IMR-90 (cell line): ENCODE measurements at places on chromosomes 2 and 18. TPM values are rescaled to one million over a fixed set of nuclear protein-coding genes. Genes with fewer than 3 reads are reported as not detected.

Gene PCARE
- total RNA-seq = not detected in 2 replicates

Gene BCL2L11
- total RNA-seq = 1.1 and 1.4 TPM in 2 replicates

Gene KCTD18
- total RNA-seq = 10.4 and 12.8 TPM in 2 replicates

Gene WNT10A
- total RNA-seq = not detected in 2 replicates

Gene HNRNPLL
- 49.2 and 53.1 TPM in 2 replicates for total RNA-seq

Gene LIMS4
- total RNA-seq = 2.5 and 3.6 TPM in 2 replicates

Gene KLF7
- total RNA-seq = 25.3 and 28.5 TPM in 2 replicates

Gene ZNF804A
- total RNA-seq = 2.2 and 3.3 TPM in 2 replicates

Gene TUBA4A
- 21.9 and 26.1 TPM in 2 replicates for total RNA-seq

Gene HMSD
- 0.28 and 0.36 TPM in 2 replicates for total RNA-seq

Gene TMEM247
- total RNA-seq = not detected in 2 replicates

Gene DNER
- total RNA-seq = under 0.01 TPM in 2 replicates

Gene TPO
- not detected in 2 replicates for total RNA-seq

Gene PER2
- total RNA-seq = 2.8 and 3.2 TPM in 2 replicates

Gene ALPI
- total RNA-seq = not detected in 2 replicates

Gene PLEKHH2
- total RNA-seq = 1.7 and 2.0 TPM in 2 replicates

Gene CPS1
- total RNA-seq = 18.6 and 20.1 TPM in 2 replicates

Gene VAMP5
- total RNA-seq = 13.8 and 27.8 TPM in 2 replicates

Gene ICOS
- not detected in 2 replicates for total RNA-seq

Gene FMNL2
- total RNA-seq = 10.9 and 15.6 TPM in 2 replicates

Gene NAT8
- not detected in 2 replicates for total RNA-seq

Gene LDLRAD4
- total RNA-seq = not detected in 2 replicates

Gene UGT1A10
- total RNA-seq = not detected in 2 replicates

Gene ELMOD3
- 10.8 and 13.1 TPM in 2 replicates for total RNA-seq

Gene POLE4
- total RNA-seq = 9.0 and 16.7 TPM in 2 replicates

Gene ANO7
- total RNA-seq = 0.36 and 0.56 TPM in 2 replicates

Gene CERS6
- 5.7 and 9.4 TPM in 2 replicates for total RNA-seq

Gene TCF23
- total RNA-seq = not detected in 2 replicates

Gene GAL3ST2
- total RNA-seq = not detected in 2 replicates

Gene TMEM150A
- total RNA-seq = 4.7 and 4.8 TPM in 2 replicates

Gene ZDBF2
- total RNA-seq = 10.2 and 16.7 TPM in 2 replicates

Gene UBR3
- total RNA-seq = 33.9 and 51.9 TPM in 2 replicates

Gene INPP4A
- total RNA-seq = 22.8 and 27.1 TPM in 2 replicates

Gene DSG2
- 1.7 and 2.3 TPM in 2 replicates for total RNA-seq

Gene CEBPZ
- 33.3 and 47.8 TPM in 2 replicates for total RNA-seq

Gene MARCO
- not detected in 2 replicates for total RNA-seq

Gene BCL11A
- 1.1 and 1.7 TPM in 2 replicates for total RNA-seq

Gene STPG4
- total RNA-seq = 0.18 and 0.28 TPM in 2 replicates

Gene PAX8
- 0.18 and 0.28 TPM in 2 replicates for total RNA-seq

Gene KLHL30
- total RNA-seq = under 0.01 TPM in 1 of 2 replicates, not detected in the other

Gene IDH1
- total RNA-seq = 77.1 and 104 TPM in 2 replicates

Gene DPP4
- 19.0 and 24.2 TPM in 2 replicates for total RNA-seq

Gene UPP2
- total RNA-seq = not detected in 2 replicates

Gene UGT1A8
- not detected in 2 replicates for total RNA-seq

Gene PLGLB1
- 0.18 and 0.28 TPM in 2 replicates for total RNA-seq
